Choroid plexus epithelial cell (primary cell): ENCODE measurements at places on chromosomes 16 and 17.

GRCh38 chr17:50947782-50948543 is 81.8 kb upstream of the TOB1 start:
- DNase-seq = no peak

GRCh38 chr16:24973809-24974461 is 41.2 kb downstream of the ARHGAP17 start:
- DNase-seq = no peak

DNA sequence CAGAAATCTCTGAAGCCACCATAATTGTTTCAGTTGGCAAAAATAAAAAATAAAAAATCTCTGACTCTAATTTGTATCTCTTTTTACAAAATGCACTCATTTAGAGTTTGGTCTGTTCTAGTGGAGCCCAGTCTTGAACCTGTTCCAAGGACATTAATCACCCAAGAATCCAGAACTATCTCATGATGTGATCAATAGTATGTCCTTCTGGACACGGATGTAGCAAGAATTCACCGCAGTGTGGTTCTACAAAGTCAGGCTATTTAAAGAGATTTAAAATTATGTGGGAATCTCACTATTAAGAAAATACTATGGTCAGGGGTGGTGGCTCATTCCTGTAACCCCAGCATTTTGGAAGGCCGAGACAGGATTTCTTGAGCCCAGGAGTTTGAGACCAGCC is 21.8 kb upstream of the ANKFN1 start:
- DNase-seq = no peak

GRCh38 chr17:65633146-65633881 is 71.9 kb upstream of the AXIN2 start:
- no peak for DNase-seq

DNA sequence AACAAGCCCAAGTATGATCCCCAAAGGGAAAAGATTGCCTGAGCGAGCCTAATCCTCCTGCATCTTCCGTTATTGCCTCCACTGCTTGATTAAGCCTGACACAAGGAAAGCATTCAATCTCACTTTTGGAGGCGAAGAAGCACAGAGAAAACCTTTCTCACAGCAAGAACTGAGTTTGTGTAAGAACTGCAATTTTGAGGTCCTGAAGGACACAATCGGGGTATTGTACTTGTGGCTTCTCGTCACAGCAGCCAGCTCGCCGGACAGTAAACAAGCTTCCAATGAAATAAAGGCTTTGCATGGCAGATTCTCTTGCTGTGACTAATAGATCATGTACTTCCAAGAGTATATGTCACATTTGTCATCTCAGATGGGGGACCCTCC is 18.7 kb upstream of the FOXF1 start:
- DNase-seq = no peak

DNA sequence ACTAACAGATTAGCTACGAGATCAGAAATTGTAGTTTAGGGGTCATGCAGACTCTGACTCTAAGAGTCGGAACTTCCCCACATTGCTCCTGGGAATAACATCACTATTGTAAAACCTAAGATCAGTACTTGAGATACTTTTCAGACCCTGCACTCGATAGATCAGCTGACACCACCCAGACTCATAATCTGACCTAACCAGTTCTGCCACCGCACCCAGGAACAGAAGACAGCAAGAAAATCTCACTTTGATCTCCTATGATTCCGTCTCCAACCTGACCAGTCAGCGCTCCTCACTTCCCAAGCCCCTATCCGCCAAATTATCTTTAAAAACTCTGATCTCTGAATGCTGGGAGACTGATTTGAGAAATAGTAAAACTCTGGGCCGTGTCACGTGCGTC is 27.2 kb upstream of the ASGR2 start:
- no peak for DNase-seq

DNA sequence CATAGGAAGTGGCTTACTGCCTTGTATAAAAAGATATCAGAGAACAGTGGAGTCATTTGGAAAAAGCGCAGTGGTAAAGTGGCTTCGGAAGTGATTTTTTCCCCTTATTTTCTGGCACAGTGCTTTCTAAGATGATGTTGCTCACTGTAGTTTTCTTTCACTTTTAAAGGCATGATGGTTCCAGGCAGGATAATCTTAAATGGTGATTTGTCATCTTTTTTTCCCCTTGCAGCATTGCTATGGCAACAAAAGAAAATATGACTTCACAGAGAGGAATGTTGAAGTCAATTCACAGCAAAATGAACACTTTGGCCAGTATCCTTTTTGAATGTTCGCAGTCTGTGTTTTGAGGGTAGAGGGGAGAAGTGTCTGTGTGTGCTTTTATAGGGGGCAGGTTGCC is 42.5 kb downstream of the GOSR1 start:
- DNase-seq = peak; percentile 92

DNA sequence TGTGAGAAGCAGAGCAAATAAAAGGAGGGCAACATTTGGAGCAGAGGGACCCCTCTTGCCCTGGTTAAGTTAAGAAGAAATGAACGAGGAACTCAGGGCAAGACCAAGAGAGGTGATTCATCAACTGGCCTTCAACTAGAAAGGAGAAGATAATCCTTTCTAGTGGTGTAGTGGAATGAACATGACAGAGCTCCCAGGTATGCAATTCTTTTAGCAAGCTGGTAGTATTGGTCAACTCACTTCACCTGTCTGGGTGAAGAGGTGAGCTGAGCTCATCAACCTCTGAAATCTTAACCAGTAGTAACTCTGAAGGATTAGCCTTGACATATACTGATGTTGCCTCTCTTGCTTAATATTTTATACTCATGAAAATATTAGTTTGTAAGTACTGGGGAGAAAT is 1024.7 kb upstream of the GOT2 start:
- DNase-seq = no peak

DNA sequence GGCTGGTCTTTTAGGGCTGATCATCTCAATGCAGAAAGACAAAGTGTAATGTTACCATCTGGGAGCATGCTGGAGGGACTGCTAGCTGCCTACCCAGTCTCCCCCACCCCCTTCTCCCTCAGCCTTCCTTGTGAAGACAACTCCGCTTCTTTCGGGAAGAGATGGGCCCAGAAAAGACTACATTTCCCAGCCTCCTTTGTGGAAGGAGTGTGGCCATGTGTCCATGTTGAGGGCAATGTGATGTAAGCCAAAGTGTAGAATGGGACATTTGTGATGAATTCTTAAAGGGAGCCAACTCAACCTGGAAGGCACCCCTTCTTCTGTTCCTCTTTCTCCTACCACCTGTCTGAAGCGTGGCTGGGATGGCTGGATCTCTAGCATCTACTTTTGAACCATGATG is 16.3 kb downstream of the ABCC12 start:
- no peak for DNase-seq

DNA sequence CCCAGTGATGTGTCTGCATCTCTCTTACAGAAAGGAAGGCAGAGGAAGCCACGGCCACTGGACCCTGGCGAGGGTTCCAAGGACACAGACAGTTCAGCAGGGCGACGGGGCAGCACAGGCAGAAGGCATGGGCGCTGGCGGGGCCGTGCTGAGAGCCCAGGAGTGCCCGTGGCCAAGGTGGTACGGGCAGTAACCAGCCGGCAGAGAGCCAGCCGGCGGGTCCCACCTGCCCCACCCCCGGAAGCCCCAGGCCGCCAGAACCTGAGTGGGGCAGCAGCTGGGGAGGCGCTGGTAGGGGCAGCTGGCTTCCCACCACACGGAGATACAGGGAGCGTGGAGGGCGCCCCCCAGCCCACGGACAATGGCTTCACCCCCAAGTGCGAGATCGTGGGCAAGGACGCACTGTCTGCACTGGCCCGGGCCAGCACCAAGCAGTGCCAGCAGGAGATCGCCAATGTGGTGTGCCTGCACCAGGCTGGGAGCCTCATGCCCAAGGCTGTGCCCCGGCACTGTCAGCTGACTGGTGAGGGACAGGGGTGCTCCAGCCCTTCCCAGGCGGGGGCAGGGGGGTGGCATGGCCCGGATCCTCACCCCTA is 7.8 kb downstream of the XYLT2 start:
- DNase-seq = no peak

DNA sequence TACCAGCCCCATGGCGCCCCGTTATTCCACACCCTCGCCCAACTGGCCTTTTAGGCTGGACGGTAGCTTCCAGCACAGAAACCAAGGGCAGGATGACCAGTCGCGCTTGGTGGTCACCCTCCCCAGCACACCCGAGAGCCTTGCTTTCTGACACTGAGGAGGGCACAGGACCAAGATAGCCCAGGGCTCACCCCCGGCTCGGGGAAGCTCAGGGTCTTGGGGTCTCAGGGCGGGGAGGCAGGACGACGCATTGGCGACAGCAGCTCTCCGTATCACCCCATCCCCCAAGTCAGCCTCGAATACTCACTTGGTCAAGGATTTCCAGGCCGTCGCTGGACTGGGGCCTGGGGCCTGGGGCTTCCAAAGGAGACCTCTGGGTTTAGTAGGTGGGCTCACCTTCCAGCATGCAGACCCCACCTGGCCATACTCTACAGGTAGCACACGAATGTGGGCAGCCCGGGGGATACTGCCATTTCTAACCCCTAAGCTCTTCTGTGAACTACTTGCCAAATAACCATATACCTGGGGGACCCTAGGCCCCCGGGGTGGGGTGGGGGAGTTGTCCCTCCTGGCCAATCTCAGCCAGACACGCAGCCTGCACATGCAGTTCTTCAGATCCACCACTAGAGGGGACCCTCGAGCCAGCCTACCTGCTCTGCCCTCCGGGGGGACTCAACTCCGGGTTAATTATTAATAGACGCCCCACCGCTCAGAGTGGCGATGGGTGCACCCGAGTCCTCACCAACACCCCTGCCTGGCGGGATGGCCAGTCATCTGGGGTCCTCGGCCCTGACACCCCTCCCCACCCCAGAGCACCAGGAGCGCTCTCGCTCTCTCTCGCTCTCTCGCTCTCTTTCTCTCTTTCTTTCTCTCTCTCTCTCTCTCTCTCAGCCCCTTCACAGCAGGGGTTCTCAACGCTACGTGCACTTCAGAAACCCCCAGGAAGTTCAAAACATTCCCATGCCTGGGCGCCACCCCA is 30.0 kb downstream of the TBC1D16 start:
- peak; percentile 56 for DNase-seq

GRCh38 chr17:79220713-79221291 is 146.2 kb downstream of the ENGASE start:
- DNase-seq = no peak

DNA sequence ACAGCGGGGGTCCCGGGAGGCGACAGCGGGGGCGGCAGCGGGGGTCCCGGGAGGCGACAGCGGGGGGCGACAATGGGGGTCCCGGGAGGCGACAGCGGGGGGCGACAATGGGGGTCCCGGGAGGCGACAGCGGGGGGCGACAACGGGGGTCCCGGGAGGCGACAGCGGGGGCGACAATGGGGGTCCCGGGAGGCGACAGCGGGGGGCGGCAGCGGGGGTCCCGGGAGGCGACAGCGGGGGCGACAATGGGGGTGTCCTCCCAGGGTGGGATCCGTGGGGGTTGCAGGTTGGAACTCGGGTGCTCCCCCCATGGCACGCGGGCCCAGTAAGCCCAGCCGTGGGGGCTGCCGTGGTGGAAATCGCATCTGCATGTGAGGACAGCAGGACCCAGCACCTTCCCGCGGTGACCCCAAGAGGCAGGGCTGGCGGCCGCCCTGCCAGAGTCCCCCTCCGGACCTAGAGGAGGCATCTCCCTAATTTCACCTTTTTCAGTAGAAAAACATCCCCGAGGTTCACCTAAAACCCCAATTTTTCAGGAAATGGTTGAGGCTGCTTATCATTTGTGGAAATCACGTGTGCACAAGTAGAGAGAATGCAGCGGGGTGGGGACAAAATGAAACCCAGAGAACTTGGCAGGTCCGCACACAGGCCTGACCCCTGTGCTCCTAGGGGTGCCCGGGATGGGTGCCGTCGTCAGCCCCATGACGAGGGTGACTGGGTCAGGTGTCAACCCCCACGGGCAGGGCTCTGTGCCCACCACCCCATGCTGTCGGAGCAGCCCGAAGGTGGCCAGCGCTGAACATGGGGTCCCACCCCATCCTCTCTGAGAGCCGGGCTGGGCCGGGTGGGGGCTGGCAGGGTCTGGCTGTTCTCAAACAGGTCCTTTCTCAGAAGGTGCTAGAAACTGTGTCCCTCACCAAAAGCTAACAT is 10.5 kb upstream of the METRNL start:
- DNase-seq = no peak

DNA sequence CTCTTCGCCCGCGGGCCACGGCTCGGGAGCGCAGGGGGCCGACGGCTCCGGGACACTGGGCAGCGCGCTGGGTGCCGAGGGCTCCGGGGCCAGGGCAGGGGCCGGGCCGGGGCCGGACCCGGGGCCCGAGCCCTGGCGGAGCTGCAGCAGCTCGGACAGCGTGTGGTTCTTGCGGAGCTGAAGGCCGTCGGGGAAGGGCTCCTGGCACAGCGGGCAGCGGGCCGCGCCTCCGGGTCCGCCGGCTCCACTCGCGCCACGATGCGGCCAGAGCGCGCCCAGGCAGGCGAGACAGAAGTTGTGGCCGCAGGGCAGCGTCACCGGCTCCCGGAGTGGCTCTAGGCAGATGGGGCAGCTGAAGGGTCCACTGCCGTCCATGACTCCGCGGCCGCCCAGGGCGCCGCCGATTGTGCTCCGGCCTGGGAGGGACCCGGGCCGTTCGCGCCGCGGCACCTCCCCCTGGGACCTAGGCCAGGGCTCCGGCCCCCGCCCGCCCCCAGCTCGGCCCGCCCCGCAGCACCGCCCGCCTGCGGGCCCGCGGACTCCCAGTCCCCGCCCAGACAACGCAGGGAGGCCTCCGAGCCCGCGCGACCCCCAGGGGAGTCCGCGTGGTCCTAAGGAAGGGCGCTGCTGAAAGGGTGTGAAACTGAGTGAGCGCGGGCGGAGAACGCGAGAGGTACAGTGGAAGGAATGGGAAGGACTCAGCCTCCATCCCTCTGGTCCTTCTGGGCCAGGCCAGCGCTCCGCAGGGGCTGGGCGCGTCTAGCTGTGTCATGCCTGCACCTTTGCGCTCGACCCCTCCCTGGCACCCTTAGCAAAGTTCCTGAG is at the start of gene TRIM47:
TRIM47 (minus strand) TSS at position 408 of the 825 bp plus-strand sequence; CDS start at position 375, 33 bp downstream.
- DNase-seq = peak; percentile 71

DNA sequence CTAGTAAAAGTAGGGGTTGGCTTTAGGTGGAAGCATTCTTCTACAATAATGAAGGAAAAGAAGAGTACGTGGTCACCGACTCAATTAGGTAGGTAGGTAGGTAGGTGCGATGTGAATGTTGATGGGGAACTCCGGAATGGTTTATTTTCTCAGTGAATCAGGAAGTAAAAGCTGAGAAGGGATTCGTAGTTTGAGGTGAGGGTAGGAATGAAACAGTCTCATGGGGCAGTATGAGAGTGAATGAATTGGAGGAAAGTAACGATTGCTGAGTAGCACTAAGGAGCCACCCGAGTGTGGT is 13.9 kb downstream of the PER1 start:
- DNase-seq = no peak

- no peak for DNase-seq
Measured at GRCh38 chr17:34653511-34653910, 74.1 kb downstream of the TMEM132E start.
